ENCODE measurements at places on chromosomes 12 and 14.
A peak's percentile ranks its signal among the peaks of the same experiment; 100 is the strongest.

GRCh38 chr14:104091927-104092771, 6.6 kb downstream of the ASPG start:
- DNase-seq = no peak

DNA sequence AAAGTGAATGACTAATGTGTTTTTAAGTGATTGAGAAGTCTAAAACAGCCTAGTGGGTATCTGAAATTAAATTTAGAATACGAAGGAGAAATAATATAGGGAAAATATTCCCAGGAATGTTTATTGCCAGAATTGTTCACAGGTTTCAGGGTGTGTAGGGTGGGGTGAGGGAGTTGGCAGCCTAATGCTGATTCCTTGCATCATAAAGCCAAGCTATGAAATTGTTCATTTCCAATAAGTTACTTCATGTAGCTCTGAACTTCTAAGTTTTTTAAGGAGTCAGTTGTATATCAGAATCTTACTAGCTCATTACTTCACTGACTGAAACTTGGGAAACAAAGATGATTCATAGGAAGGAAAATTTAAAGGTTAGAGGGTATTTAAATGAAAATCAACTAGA, 56.4 kb downstream of the RAB35 start:
- DNase-seq = no peak

DNA sequence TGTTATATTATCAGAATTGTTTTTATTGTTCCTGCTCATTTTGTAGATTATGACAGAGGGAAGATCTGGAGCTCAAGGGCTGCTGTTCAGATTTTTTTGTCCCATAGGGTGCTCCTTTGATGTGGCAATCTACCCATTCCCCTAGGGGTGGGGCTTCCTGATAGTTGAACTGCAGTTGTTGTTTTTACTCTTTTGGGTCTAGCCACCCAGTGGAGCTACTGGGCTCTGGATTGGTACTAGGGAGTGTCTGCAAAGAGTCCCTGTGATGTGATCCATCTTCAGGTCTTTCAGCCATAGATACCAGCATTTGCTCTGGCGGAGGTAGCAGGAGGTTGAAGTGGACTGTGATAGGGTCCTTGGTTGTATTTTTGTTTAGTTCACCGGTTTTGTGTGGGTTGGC, 57.9 kb upstream of the SLCO1B1 start:
- no peak for DNase-seq

DNA sequence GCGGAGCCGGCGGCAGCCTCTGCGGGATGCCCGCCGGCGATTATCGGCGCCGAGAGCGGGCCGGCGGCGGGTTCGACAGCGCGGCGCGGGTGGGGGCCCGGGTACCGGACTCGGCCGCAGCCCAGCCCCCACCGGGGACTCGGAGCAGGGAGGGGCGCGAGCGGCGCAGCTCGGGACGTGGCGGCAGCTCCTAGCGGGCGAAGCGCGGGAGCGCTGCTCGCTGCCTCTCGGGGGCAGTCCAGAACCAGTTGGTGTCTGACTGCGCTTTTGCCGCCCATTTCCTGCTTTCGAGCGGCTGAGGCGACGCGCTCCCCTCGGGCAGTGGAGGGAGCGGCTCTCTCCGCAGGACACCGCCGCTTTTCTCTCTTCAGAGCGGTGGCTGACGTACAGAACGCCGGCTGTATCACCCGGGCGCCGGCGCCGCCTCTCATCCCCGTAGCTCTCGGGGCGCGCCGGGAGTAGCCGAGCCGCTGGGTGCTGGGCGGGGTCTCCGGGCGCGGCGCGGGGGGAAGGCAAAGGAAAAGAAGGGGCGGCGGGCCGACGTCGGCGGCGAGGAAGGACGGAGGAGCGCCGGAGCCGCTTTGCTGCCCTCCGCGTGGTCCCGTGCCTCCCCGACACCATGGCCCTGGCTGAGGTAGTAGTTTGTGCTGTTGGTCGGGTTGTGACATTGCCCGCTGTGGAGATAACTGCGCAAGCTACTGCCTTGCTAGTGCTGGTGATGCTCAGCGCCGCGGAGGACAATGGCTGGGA, 136.6 kb downstream of the MON2 start:
- peak; percentile 67 for DNase-seq

DNA sequence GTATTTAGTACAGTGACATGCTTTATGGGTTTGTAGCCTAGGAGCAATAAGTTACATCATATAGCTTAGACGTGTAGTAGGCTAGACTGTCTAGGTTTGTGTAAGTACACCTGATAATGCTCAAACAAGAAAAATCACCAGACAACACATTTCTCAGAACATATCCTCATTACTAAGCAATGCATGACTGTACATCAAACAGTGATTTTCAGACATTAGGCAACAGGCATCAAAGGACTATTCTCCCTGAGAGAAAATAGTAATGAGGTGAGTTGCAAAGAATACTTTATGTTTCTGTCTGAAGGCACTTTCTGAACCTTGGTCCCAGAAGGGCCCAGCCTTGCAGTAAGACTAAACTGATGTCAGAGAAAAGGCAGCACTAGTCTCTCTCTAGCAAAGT, 48.4 kb upstream of the SYT10 start:
- DNase-seq = no peak

- DNase-seq = no peak
Measured at GRCh38 chr12:93573552-93574223, 1.2 kb downstream of the SOCS2 start.

- DNase-seq = no peak
Measured at GRCh38 chr14:101895256-101895655, 69.1 kb upstream of the DYNC1H1 start.

DNA sequence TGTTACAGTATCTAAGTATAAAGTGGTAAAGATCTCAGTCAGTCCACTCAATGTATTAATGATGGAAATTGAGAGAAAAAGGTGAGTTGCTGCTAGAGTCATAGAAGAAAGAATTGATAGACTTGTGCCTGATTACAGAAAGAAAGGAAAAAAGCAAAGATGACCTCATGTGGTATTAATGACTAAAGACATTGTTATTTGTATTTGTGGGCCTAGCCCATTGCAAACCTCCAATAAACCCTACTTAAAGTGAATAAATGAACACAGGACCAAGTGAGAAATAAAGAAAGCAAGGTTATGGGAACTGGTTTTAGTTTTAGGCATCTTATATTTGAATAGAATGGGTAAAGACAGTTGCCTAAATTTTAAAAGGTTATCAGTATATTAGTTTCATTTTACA, 105.5 kb downstream of the SYT1 start:
- no peak for DNase-seq

DNA sequence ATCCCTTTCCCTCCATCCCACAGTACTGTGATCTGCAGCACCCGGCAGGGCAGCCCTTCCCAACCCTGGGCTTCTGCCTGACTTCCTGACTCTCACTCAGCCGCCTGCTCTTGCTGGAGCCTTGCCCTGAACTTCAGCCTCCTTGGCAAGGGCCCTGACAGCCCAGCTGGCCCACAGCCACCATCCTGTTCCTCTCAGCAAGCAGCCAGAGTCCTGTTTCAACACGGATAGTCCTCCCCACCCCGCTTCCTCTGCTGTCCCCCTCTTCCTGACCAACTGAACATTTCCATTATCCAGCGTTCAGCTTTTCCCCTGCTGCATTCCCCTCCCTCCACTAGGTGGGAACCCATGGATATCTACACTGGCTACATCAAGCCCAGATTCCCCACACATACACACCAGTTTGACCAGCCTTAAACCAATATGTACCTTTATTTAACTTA, 74.0 kb upstream of the MDM1 start:
- DNase-seq = no peak

DNA sequence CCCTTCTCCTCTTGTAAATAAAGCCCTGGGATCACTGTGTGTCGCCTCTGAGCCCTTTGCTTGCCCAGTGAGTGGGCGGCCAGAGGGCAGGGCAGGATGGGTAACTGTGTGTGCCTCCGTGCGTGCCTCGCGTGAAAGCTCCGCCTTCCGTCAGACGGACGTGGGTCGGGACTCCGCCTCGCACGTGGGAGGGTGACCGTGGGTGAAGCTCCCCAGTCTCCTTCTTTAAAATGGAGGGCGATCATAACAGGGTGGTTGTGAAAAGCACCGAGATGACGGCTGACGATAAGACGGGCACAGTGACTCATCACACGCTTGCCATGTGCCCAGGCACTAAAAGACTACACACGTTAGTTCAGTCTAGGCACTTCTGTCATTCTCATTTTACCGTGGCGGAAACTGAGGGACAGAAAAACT, 9.2 kb downstream of the PHB2 start:
- peak; percentile 94 for DNase-seq

DNA sequence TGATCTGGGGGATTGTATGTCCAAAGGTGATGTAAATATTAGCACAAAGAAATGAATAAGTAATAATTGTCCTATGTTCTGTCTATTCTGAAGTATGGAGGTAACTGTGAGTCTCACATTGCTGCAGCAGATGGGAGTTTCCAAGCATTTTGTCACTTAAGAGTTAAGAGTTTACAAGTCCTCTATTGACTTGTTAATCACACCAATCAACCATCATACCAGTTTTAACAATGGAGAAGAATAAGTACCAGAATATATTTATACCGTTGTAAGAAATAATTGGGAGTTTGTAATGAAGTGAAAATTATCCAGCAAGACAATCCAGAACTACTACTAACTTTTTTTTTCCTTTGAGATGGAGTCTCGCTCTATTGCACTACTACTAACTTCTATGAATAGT, 139.1 kb downstream of the MDGA2 start:
- no peak for DNase-seq

DNA sequence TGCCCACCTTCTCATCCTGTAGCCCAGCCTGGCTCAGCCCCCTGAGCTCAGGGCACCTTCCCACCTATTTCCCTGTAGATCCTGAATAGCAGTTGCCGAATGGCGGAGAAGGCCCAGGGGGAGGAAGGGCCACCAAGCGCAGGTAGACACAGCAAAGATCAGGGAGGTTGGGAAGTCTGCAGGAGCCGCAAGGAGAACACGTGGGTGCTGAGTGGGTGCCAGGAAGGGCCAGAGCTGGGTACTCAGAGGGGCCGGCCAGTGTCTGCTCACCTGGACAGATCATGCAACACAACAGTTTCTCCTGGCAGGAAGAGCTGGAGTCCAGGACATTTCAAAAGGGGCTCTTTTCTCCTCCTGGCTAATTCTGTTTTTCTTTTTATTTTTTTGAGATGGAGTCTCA, 30.6 kb downstream of the CHGA start:
- DNase-seq = no peak

DNA sequence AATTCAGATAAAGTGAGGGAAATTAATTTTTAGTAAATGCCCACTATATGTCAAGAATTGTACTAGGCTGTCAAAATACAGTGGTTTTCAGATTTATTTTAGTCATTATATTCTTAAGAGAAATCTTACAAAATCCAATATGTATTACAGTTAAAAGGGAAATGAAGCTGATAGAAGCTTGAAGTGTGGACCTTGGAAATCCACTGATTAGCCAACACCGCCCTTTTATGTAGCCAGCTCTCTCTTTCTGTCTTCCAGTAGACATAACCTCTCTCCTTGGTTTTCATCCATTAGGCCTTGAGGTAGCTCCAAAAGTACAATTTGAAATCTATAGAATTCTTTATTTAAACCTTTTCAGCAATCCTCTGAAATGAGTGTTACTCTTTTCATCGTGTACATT, 63.2 kb downstream of the USP15 start:
- DNase-seq = no peak

GRCh38 chr12:83462419-83462818, 775.7 kb downstream of the TMTC2 start:
- no peak for DNase-seq

- DNase-seq = no peak
Measured at GRCh38 chr14:103503296-103503695, 19.3 kb downstream of the CKB start.

- no peak for DNase-seq
Measured at GRCh38 chr12:93892423-93893268, 215.5 kb downstream of the CRADD start.

DNA sequence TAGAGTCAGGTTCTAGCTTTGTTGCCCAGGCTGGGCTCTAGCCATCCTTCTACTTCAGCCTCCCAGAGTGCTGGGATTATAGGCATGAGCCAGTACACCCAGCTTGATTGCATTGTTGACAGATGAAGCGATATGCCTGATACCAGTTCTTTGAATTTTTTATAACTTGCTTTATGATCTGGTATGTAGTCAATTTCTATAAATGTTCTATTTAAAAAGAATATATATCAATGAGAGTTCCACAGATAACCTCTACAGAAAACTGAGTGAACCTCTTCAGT, 99.8 kb downstream of the DIP2B start:
- no peak for DNase-seq

Measured in stimulated activated CD8-positive, alpha-beta memory T cell treated with anti-CD3 and anti-CD28 coated beads, Interleukin-7, amount 100 ng/mL, for 48 hours (primary cell).